ENCODE measurements at places on chromosomes 4 and X.

DNA sequence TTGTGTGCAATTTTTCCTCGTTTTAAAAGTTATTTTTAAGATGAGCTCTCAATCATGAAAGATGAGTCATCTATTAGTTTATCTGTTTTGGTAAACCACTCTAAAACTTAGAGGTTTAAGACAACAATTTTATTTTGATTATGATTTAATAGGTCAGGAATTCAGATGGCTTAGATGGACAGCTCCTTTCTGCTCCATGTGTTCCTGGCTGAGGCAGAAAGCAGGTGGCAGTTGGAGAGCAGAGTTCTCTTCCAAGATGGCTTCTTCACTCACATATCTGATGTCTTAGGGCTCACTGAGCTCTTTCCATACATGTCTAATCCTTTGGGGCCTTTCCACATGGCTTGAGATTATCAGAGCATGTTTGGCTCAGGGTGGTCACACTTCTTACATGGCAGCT is 48.3 kb upstream of the GRPR start:
- no peak for DNase-seq

GRCh38 chr4:39626261-39626660 is 12.4 kb downstream of the SMIM14 start:
- no peak for DNase-seq

- no peak for DNase-seq
These were observed 2.0 kb downstream of the RAPGEF2 start for GRCh38 chr4:159104694-159105414.

- DNase-seq: no peak
These were observed 31.3 kb upstream of the CLDN24 start for GRCh38 chr4:183353557-183353956.

DNA sequence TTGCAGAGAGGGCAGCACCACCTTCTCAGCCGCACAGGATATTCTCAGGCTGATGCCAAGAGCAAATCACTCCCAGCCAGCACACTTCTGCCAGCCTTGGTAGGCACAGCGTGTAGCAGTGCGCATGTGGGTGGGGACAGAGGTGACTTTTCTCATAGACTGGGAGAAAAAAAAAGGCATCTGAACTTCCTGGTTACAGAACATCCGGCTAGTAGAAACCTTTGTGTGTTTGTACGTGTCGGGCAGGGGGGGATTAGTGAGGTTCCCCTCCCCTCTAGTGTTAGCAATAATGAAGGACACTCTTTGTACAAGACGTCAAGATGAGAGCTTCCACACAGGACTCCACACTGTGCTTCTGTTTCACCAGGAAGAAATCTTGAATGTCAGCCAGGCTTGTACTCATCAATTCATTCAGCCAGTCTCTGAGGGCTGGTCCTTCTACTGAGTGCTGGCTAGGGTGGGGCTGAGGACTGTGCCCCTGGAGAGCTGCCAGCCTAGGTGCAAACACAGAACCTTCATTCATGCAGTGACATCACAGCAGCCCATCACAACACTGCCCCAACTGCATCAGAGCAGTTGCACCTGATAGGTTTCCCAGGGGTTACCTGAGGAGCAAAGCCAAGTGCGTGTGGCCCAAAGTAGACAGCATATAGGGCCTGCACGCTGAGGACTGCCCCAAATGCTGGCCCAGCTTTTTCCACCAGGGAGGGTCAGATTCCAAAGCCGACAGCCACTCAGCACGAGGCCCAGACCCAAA is 34.7 kb downstream of the SLC25A5 start:
- DNase-seq: no peak

DNA sequence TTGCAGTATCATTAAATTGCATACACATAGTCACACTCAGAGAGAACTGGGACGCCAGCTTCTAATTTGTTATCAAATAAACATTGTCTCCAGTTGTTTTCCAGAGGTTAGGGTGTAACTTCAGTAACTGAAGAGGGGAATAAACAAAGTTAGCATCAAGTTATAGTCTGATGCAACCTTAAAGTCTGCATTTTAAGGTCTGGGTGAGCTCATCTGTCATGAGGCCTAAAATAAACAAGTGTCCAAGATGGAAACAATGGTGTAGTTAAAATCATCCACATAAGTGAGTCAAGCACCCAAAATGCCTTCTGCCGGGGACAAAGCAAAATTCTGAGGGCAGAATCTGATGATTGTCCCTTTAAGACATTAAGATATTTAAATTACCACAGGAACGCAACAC is 70.3 kb upstream of the EMCN start:
- DNase-seq: no peak

DNA sequence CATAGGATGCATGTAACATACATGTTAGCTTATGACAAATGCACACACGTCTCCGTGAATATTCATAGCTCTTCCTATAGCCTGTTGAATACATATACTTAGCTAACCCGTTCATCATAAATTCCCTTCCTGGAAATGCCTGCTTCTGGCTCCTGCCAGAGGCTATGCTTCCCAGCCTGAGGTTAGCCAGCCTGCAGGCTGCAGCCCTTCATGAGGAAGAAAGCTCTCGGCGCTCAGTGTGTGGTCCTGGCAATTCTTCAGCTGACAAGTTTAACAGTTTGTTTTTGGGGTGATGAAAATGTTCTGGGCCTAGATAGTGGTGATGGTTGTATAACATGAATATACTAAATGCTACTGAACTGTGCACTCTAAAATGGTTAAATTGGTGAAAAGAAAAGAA is 48.8 kb upstream of the MAN2B2 start:
- no peak for DNase-seq

DNA sequence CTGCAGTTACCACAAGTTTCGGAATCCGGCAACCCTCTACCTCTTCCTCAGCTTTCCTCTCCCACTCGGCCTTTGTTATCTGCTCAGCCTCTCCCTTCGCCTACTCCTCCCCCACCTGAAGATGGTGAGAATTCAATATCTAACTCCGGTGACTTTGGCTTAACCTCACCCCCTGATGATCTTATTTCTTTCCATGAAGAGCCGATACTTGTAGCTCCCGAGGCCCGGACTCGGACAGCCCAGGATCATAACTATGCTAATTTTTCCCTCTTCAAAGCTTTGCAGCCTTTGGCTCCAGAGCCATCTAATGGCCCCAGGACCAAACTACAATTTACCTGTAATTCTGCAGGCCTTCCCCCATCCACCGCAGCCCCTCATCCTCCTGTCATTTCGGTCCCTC is 32.0 kb upstream of the MGST2 start:
- no peak for DNase-seq
